Subcutaneous adipose tissue (tissue), 4 donors: ENCODE measurements at places on chromosomes 7 and 10. TPM values are rescaled to one million over a fixed set of nuclear protein-coding genes. Genes with fewer than 3 reads are reported as not detected.

FRMD4A gene
- total RNA-seq = 70.5 TPM

ZDHHC16 gene
- total RNA-seq = 19.6 TPM

SNCG gene
- total RNA-seq = 362 TPM

LIPF gene
- total RNA-seq = 0.75 TPM

BTBD16 gene
- total RNA-seq = not detected

KIF5B gene
- 102 TPM for total RNA-seq

HEPACAM2 gene
- not detected for total RNA-seq

TMEM139 gene
- total RNA-seq = not detected

OPALIN gene
- not detected for total RNA-seq

STEAP1B gene
- 1.1 TPM for total RNA-seq

TRUB1 gene
- 17.9 TPM for total RNA-seq

RET gene
- 0.33 TPM for total RNA-seq

C7orf33 gene
- not detected for total RNA-seq

MET gene
- 39.1 TPM for total RNA-seq

ASL gene
- 34.6 TPM for total RNA-seq

PCDH15 gene
- total RNA-seq = not detected

LYZL2 gene
- total RNA-seq = not detected

THSD7A gene
- total RNA-seq = 2.0 TPM

SUN3 gene
- total RNA-seq = not detected

DRGX gene
- total RNA-seq = not detected

TMEM236 gene
- 6.8 TPM for total RNA-seq

CUBN gene
- total RNA-seq = 6.0 TPM

PTPN20 gene
- total RNA-seq = 4.2 TPM

TRIM50 gene
- total RNA-seq = 0.34 TPM

BAIAP2L1 gene
- total RNA-seq = 3.2 TPM

ZNF736 gene
- 14.3 TPM for total RNA-seq
